T-helper 2 cell treated with Interferon-gamma antibody and Interleukin-4, amounts not matched to agents 100 ng/mL and 5 ng/mL, for 36 hours (primary cell): ENCODE measurements at places on chromosomes 12 and 14. TPM values are rescaled to one million over a fixed set of nuclear protein-coding genes. Genes with fewer than 3 reads are reported as not detected.

Gene WDHD1
- 42.6 and 43.2 TPM in 2 replicates for total RNA-seq

Gene FOXN4
- total RNA-seq, result not detected in 2 replicates

Gene MED6
- total RNA-seq, result 52.0 and 53.1 TPM in 2 replicates

Gene SLC10A1
- total RNA-seq, result not detected in 2 replicates

Gene DHH
- total RNA-seq, result 0.07 and 0.09 TPM in 2 replicates

Gene SLC25A47
- not detected in 2 replicates for total RNA-seq
